WTC11 (cell line): ENCODE measurements at places on chromosomes 12 and 14.

DNA sequence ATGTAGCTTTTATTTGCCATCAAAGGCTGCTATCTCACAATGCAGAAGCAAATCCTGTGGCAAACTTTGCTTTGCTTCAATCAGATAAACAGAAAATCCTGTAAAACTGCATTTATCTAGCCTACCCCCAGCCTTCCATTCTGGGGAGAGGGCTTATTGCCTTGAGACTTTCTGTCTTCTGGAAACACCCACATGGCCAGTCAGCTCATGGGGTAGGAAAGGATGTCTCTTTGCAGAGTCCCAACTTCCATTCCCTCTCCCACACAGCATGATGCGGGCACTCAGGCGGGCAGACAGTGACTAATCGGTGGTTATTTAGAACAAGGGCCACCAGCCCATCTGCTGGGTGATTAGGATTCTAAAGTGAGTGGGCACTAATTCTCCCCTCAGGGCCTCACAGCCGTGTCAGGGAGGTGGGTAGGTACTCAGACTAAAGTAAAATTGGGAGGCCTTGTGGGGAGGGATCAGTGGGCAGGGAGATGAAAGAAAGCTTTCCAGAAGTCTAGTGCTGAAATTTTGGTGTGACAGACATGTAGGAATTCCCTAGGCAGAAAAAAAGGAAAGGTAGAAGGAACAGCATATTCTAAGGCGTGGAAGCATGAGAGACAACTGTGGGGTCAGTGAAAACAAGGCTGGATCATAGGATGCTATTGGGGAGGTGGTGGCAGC, 720.5 kb downstream of the VRK1 start:
- H3K27me3 ChIP-seq: no peaks in the 10 kb centered on the region
- H3K4me1 ChIP-seq: 0 out of 2 replicates have a peak, but pooled peaks cover 2% of the 10 kb centered on the region
- DNase-seq: no peak
- no peaks in the 10 kb centered on the region for H3K36me3 ChIP-seq

- no peak for DNase-seq
- H3K36me3 ChIP-seq: peaks cover 3% of the 10 kb centered on the region
- no peaks in the 10 kb centered on the region for H3K27me3 ChIP-seq
- H3K4me1 ChIP-seq: no peaks in the 10 kb centered on the region
- no peak overlapping the region for H3K4me3 ChIP-seq
Observed at GRCh38 chr14:28744126-28744525, 22.5 kb upstream of the FOXG1 start.

DNA sequence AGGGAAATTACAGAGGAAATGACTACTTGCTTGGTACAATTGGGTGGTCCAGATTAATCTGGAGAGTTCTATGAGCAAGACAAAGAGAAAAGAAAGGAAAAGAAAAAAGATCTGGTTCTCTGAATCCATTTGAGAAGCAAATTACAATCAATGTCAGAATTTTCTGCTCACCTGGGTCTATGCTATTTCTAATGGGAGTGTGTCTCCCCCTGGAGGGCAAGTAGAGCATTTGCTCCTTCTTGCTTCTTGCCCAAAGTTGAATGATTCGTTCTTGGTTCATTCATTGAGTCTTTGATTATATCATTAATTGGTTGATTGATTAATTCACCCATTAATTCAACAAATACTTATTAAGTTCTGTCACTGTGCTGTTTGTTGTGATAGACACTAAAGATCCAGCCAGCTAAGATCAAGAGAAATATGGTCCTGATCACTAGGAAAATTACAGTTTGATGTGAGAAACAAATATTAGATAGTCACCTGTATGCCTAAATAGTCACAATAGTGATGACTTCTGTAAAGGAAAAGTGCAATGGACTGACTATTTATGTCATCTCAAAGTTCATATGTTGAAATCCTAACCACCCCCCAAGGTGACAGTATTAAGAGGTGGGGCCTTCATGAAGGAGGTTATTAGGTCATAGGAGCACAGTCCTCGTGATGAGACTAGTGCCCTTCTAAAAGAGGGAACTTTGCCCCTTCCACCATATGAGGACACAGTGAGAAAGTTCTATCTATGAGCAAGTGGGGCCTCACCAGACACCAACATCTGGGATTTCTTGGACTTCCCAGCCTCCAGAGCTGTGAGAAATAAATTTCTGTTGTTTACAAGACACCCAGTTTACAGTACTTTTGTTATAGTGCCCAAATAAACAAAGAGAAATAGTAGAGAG, 8.0 kb upstream of the ASB8 start:
- H3K4me1 ChIP-seq: no peaks in the 10 kb centered on the region
- DNase-seq: peak; percentile 28

DNA sequence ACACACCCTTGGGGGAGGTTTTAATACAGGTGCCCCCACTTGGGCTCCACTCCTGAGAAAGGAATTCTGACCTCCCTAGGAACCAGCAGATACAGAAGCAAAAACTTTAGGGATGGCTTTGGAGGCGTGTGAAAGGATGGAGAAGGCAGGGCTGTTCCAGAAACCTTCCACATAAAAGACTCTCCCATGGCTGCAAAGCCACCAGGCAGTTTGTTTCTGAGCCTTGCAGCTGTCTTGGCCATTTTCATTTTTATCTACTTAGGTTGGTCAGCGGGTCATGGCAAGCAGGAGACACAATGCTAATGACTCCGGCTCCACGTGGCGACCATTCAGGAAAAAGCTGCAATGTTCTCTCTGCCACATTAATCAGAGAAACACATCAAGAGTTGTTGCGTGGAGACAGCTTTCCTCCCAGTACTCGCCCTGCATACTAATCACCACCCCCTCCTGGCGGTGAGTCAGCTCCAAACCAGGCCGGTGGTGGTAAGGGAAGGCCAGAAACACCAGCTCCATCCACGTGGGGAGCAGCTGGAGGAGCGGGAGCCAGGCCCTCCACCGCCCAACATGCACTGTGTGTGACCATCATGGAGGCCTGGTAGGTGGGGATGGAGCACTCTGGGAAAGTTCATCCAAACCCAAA, 30.9 kb upstream of the IRF2BPL start:
- no peaks in the 10 kb centered on the region for H3K27me3 ChIP-seq
- DNase-seq: peak; percentile 61
- H3K27ac ChIP-seq: no peak overlapping the region
- no peak overlapping the region for H3K4me3 ChIP-seq
- peaks cover 22% of the 10 kb centered on the region for H3K4me1 ChIP-seq

DNA sequence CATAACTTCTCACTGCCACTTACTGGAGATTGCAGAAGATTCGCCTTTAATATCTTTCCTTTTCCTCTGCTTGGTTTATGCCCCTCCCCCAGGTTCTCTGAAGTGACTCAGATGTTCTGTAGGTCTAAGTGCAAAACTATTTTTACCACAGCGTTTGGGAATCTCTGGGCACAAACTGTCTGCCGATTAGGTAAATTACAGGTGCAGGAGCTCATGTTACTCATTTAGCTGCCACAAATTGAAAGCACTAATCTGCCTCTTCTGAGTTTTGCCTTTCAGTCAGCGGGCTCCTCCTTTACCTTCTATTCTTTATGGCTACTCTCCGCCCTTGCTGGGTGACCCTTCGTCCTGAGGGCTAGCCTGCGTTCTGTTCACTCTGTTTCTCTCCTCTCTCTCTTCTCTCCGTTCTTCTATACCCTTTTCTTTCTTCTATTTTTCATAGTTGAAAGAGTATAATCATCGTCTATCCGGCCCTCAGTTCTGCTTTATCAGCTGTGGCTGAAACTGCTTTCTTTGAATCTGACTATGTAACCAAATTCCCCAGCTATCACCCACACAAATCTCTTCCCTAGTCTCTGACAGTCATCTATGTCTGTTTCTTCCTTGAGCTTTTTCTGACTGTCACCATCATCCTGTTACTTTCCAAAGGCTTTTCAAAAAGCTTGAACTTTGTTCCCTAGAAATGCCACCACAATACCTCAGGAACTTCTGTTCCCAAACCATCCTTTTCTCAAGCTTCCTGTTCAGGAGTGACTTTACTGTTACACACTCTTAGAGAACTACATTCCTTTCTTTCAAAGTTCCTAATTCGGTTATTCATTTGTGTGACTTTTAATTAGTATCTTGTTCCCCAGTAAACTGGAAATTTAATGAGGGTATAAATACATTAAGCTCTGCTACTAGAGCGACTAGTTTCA, 4.3 kb upstream of the MYF6 start:
- H3K4me1 ChIP-seq: peaks cover 28% of the 10 kb centered on the region
- no peaks in the 10 kb centered on the region for H3K36me3 ChIP-seq
- peaks cover 57% of the 10 kb centered on the region for H3K27me3 ChIP-seq
- peak overlapping the region; percentile 23; the same call in 1 of the 2 replicates for H3K4me3 ChIP-seq

DNA sequence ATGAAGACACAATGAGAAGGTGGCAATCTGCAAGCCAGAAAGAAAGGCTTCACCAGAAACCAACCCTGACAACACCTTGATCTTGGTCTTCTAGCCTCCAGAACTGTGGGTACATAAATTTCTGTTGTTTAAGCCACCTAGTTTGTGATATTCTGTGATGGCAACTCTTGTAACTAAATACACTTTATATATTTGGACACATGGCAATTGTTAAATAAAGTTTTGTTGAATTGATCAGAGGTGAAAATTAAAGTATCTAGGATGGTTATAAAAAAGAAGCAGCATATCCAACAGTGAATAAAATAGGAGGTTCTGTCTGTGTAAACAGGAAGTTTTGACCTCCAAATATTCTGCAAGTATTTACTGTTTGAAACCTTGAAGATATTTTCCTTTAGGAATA, 516.3 kb downstream of the SOX5 start:
- H3K4me1 ChIP-seq: peaks cover 6% of the 10 kb centered on the region
- H3K4me3 ChIP-seq: no peak overlapping the region
- DNase-seq: no peak
- H3K36me3 ChIP-seq: no peaks in the 10 kb centered on the region

DNA sequence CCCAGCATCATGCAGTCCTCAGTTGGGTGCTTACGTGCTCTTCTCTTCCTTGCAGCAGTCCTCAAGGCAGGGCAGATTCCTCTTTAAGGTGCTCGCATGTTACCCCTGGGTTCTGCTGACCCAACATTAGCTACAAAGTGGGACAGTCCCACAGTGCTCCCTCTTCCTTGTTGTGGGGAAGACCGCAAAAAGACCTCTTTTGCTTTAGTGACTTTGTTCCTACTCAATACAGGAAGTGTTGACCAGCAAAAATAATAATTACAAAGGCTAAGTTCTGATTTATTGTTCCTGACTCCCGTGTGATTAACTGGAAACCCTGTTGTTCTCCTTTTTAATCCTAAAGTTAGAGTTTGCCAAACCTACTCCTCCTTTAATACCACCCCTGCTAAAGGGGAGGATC, 13.7 kb downstream of the PIGH start:
- peaks cover 23% of the 10 kb centered on the region for H3K36me3 ChIP-seq
- H3K27me3 ChIP-seq: no peaks in the 10 kb centered on the region
- no peak for DNase-seq
- H3K4me1 ChIP-seq: no peaks in the 10 kb centered on the region
- no peak overlapping the region for H3K4me3 ChIP-seq

- H3K4me1 ChIP-seq: peaks cover 11% of the 10 kb centered on the region
- no peak overlapping the region for H3K4me3 ChIP-seq
- H3K27me3 ChIP-seq: no peaks in the 10 kb centered on the region; the same call in 1 of the 2 replicates
- no peak overlapping the region for H3K27ac ChIP-seq
- peaks cover 3% of the 10 kb centered on the region; the same call in 1 of the 2 replicates for H3K36me3 ChIP-seq
- DNase-seq: no peak
Observed at GRCh38 chr12:104377514-104377812, 73.9 kb downstream of the EID3 start.

- no peaks in the 10 kb centered on the region for H3K27me3 ChIP-seq
- no peak for DNase-seq
- H3K4me1 ChIP-seq: peaks cover 53% of the 10 kb centered on the region
Observed at GRCh38 chr12:65949971-65950370, 125.7 kb downstream of the HMGA2 start.

DNA sequence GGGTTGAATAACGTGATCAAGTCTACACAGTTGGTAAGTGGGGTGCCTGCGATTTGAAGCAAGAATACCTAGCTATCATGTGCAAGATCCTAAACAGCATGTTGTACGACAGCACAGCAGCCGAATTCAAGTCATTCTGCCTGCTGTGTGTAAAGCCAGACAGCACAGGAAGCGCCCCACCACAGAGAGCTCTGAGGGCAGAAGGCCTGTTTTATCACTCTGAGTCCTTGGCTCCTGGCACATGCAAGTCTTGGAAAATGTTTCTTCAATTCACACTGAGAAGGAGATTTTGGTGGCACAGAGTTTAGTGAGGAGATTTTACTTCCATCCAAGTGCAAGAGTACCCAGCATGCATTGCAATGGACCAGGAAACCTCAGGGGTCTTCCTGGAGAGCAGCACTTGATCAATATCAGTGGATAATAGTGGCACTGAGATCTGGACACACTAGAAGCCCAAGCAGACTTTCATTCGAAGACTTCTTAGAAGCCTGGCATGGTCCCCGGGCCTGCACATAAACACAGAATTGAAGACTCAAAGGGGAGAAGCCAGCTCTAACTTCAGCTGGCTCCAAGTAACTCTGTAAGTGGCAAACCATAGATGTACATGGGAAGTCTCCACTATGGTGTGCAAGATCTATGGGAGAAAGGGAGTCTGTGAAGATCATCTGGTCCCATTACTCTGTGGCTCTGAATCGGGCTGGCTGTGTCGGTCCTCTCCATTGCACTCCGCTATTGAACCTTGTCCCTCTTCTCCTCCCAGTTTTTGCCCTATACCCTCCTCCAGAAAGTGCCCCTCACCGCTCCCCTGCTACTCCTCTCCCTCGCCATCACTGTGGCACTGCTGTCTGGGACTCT, 1.5 kb upstream of the KRT1 start:
- no peaks in the 10 kb centered on the region for H3K36me3 ChIP-seq
- peaks cover 4% of the 10 kb centered on the region; the same call in 1 of the 2 replicates for H3K4me1 ChIP-seq
- H3K27me3 ChIP-seq: peaks cover 13% of the 10 kb centered on the region; the same call in 1 of the 2 replicates
- no peak overlapping the region for H3K27ac ChIP-seq
- DNase-seq: no peak
- H3K4me3 ChIP-seq: no peak overlapping the region

- 0 out of 2 replicates have a peak, but pooled peaks cover 8% of the 10 kb centered on the region for H3K4me1 ChIP-seq
- no peak for DNase-seq
- no peak overlapping the region for H3K4me3 ChIP-seq
- H3K36me3 ChIP-seq: no peaks in the 10 kb centered on the region
Observed at GRCh38 chr12:63457428-63457827, 210.9 kb downstream of the DPY19L2 start.

DNA sequence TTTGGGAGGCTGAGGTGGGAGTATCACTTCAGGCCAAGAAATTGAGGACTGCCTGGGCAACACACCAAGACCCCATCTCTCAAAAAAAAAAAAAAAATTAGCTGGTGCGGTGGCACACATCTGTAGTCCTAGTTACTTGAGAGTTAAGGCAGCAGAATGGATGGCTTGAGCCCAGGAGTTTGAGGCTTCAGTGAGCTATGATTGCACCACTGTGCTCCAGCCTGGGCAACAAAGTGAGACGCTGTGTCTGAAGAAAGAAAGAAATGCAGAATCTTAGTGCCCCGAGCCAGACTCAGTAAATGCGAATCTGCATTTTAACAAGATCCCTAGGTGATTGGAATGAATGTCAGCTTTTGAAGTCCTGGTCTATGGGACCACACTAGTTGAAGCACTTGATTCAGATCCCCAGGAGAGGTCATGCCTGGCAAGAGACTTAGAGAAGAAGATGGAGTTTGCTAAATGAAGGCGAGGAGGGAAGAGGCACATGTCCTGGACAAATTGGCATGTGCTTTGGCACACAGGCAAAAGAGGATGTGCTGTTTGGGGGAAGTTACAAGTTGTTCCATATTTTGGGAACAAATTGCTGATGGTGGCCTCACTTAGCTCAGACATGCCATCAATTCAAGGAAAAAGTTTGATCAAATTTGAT, 56.6 kb downstream of the DRAM1 start:
- H3K4me3 ChIP-seq: no peak overlapping the region
- no peaks in the 10 kb centered on the region for H3K36me3 ChIP-seq
- no peaks in the 10 kb centered on the region; the same call in 1 of the 2 replicates for H3K27me3 ChIP-seq

- H3K36me3 ChIP-seq: 0 out of 2 replicates have a peak, but pooled peaks cover 2% of the 10 kb centered on the region
- DNase-seq: no peak
Observed at GRCh38 chr14:64574371-64575107, 24.8 kb downstream of the PPP1R36 start.

- no peaks in the 10 kb centered on the region for H3K4me1 ChIP-seq
- no peaks in the 10 kb centered on the region for H3K36me3 ChIP-seq
- H3K27me3 ChIP-seq: peaks cover 4% of the 10 kb centered on the region; the same call in 1 of the 2 replicates
- DNase-seq: no peak
Observed at GRCh38 chr12:67243260-67243659, 25.9 kb upstream of the CAND1 start.
